ENCODE measurements at places on chromosomes 1 and 21.

DNA sequence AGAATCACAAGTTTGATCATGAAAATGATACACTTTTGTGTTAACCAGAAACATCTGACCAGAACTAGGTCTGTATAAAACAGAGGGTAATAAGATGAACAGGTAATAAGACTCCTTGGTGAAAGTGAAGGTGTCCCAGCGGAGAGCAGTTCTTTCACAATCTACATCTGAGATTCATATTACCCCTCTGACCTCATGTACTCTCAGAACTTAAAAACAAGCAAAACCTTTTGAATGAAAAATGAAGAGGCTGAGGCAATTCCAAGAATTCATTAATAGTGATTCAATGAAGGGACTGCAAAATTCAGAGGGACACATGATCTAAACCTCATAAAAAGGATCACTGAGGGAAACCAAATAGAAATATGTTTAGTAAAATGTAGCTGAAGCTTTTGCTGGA lies 10.9 kb upstream of the MPZL1 start:
- DNase-seq, result no peak

- no peak for DNase-seq
These were observed 250.6 kb downstream of the SPATA17 start for GRCh38 chr1:217881607-217882332.

DNA sequence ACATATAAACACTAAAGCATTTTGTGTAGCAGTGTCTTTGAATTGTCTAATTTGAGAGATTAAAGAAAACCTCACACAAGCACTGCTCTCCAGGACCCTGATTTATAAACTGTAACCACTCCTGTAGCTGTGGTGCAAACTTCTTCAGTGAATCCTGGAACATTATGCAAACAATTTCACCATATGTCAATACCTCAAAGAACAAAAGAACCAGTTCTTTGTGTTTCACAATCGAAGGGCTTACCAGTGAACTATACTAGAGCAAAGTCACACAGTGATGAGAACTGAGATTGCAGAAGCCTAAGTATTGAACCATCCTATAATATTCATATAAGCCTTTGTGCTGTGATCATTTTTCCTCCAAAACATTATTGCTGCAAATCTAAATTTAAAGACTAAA lies 21.5 kb downstream of the DPH5 start:
- no peak for DNase-seq

GRCh38 chr21:43829575-43830119 lies 35.4 kb upstream of the AGPAT3 start:
- no peak for DNase-seq

DNA sequence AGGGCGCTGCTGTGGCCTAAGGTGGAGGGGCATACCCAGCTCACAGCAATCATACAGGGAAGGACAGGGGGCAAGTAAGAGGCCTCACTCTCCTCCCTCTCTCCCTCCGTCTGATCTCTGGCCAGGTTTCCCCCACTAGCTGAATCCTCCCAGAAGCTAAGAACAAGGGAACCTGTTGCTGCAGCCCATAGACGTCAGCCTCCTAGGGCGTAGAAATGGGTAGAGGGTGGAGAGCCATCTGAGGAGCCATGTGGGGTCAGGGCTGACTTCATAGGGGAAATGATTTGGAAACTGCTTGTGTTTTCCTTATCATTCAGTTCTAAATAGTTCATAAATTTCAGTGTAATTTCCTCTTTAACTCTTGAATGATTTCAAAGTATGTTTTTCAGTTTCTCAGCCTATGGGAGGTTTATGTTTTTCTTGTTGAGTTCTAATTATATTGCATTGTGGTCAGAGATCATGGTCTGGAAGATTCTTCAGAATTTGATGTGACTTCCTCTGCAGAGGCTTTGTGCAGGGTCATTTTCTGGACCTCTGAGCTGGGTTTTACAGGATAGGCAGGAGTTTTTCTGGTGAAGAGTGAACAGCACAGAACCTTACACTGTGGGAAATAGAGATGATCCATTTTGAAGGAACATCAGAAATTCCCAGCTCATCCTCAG lies 2.3 kb upstream of the MOB3C start:
- DNase-seq, result no peak

DNA sequence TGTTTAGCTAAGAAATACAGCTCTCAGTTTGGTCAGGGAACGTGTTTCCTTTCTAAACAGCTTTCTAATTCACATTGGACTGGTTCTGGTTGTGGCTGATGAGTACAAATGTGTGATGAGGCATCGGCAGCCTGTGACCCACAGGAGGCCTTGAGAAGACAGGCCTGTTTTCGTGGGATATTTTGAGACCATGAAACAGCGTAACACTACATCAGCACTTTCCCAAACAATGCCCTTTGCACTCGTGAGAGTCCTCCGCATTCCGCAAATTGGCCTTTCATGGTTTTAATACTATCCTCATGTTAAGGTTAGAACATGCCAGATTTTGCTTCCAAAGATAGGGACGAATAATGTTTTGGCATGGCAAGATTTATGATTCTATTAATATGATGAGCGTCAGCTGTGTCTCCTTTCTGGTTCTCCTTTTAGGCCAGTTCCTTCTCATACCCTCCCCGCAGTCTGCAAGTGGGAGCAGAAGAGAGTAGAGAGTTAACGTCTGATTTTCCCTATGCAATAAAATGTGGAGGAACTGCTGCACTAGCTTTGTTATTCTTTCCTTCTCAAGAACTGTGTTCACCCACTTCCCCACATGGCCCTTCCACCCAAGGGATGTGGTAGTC lies 84.3 kb upstream of the L1TD1 start:
- DNase-seq, result no peak
